Activated CD8-positive, alpha-beta memory T cell treated with anti-CD3 and anti-CD28 coated beads, Interleukin-2, amount 50 U/mL, for 48 hours (primary cell): ENCODE measurements at places on chromosomes 5 and 9.

- DNase-seq, result no peak
Observed at GRCh38 chr5:77280036-77280435, 69.6 kb downstream of the PDE8B start.

- DNase-seq, result no peak
Observed at GRCh38 chr5:107538331-107538730, 132.4 kb downstream of the EFNA5 start.

DNA sequence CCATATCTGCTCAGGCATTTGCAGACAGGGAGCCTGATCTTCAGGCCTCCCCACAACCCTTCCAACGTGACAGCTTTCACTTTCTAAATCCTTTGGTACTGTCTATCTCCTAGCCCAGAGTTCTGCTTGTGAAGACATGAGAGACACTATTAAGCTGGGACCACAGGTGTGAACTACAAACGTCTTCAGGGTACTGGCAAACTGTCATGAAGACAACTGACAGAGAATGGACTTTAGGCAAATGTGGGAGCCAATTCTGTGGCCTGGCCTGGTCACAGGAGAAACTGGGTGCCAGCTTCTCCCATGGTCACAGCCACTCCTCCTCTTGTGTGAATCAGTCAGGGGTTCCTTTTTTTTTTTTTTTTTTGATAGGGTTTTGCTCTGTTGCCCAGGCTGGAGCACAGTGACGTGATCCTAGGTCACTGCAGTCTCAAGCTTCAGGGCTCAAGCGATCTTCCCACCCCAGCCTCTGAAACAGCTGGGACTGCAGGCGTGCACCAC is 10.4 kb downstream of the TRIM14 start:
- no peak for DNase-seq

DNA sequence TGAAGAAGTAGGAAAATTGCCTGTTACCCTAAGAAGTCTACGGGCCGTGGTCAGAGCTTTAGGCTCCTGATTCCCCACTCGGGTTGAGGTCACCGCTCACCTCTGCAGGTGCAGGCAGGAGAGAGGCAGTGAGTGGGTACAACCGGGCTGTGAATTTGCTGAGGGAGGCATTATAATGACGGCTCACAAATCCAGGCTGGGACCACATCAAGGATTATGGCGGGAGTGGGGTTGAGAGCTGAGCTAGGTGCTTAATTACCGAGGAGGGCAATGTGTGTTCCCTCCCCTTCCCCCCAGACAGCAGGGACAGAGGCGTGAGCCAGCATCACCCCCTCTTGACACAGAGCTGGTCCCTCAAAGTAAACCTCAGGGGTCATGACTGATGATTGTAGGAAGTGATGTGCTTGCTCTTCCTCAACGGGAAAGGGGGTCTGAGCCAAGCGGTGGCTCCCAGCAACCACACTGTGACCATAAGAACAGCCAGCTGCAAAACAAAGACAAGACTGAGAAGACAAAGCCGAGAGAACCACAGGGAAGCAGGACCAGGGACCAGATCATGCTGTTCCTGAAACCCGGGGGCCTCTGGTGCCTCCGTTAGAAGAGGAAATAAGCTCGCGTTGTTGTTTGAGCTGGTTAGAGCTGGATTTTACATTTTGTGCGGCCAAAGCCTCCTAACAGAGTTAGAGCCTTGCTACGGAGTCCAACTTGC is 77.7 kb downstream of the OLFM1 start:
- no peak for DNase-seq

- DNase-seq, result no peak
Observed at GRCh38 chr5:148968311-148968710, 94.6 kb downstream of the SH3TC2 start.

DNA sequence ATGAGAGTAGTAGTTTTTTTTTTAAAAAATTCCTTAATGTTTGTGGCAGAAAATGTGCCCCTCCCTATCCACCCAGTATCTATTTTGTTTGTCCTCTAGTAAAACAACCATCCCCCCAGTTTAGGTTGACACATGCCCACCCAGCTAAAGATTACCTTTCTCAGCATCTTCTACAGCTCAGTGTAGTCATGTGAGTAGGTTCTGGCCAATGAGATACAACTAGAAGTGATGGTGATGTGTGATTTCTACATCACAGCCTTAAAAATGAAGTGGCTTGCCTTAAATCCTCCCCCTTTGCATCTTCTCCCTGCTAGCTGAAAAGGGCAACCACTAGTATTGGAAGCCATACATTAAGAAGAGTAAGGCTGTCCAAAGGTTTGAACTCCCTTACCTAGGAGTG is 14.9 kb downstream of the CHD1 start:
- no peak for DNase-seq

DNA sequence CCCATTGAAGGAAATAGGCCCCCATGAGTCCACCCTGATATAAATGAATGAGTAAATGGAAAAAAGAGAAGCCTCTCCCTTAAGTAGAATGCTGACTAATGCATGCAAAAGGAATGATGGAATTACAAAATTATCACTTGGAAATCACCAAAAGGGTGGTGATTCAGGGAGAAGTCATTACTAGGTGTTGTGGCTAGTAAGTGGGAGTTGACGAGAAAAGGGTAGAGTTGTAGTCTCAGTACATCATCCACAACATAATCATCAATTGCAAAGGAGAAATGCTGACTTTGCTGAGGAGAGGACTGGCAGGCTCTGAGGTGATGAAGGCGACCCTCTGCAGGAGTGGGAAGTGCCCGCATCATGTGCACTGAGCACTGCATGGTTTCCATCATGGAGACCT is 201.5 kb upstream of the S1PR3 start:
- DNase-seq, result no peak

DNA sequence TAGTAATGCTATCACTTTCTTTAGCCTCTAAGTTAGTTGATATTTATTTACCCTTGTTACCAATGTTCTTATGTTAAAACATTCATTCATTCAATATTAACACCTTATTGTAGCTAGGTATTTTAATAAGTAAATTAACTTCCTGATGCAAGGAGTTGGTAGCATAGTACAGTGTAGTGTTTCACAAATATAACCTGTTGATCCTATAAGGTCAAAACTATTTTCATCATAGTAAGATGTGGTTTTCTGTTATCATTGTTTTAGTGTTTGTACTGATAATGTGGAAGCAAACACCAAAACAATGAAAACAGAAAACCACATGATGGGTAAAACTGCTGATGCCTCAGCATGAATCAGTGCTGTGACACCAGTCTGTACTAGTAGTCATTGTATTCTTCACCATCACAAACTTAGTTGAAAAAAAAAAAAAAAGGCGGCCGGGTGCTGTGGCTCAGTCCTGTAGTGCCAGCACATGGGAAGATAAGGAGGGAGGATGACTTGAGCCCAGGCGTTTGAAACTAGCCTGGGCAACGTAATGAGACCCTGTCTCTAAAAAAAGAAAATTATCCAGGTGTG is 36.5 kb downstream of the ZCCHC7 start:
- no peak for DNase-seq

DNA sequence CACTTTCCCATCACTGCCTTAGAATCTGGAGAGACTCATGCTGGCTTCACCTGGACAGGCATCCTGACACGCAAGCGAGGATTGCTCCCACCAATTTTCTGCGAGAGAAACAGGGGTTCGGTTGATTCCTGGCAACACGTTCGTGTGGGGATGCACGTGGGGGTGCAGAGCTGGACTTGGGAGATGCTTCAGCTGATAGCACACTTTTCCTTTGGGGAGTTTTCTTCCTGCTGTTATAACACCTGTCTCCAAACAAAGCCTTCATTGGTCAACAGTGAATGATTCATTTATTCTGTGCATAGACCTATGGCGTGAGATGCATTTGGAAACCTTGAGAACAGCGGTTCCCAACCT is 50.0 kb downstream of the ROPN1L start:
- no peak for DNase-seq

DNA sequence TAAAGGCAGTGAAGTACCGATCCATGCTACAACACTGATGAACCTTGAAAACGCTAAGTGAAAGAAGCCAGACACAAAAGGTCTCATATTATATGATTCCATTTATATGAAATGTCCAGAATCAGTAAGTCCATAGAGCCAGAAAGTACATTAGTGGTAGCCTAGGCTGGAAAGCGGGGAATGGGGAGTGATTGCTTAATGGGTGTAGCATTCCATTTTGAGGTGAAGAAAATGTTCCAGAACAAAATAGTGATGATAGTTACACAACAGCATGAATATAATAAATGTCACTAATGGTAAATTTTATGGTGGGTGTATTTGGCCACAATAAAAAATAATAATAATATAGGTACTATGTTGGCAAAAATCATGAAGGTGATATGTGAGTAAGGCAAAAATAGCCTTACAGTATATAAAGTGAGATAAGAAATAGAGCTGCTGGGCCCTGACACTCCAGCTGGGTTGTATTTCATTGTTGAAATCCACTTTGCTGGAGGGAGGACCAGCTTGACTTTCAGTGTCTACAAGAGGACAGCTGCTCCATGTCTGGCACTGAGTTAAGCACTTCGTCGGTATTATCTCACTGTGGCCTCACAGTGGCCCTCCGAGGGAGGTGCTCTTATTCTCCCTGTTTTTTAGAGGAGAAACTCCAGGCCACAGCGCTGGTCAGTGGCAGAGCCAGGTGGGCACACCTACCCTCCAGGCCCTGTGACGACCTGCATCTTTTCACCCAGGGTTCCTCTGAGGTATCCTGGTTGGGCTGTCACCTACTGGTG is 22.4 kb upstream of the ANGPTL2 start:
- peak; percentile 25 for DNase-seq

GRCh38 chr5:91632871-91633270 is 249.8 kb upstream of the ARRDC3 start:
- no peak for DNase-seq

GRCh38 chr9:137321726-137322361 is 19.8 kb upstream of the NRARP start:
- no peak for DNase-seq

DNA sequence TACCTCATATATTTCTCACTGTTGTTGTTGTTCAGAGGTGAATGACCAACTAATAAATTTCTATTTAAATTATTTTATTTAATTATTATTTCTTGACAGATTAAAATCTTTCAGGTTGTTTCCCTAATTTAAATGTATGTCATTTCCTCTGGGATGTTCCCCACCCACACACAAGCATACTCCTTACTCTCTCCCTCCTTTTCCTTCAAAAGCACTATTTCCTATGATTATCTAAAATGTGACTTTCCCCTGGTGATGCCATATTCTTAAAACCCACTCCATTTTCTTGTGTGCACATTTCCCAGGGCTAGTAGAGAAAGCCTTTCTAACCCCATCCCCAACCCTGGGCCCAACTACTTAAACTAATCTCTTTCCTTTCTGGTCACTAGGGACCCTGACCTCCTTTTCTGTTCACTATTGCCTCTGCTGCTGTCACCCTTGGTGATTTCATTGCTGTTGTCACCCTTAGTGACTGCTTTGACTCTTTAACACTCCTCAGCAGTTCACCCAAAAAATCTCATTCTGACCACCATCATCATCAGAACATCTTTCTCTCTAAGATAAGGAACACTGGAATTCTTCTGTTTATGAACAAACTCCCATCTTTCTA is 16.8 kb downstream of the IL33 start:
- no peak for DNase-seq

DNA sequence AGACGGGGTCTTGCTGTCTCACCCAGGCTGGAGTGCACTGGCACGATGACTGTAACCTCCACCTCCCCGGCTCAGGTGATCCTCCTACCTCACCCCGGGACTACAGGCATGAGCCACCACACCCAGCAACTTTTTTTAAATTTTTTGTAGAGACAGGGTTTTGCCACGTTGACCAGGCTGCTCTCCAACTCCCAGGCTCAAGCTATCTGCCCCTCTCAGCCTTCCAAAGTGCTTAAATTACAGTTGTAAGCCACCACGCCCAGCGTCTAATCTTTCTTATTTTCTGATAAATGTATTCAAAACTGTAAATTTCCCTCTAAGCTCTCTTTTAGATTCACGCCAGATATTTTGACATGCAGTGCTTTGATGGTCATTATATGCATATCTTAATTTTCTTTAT is 10.3 kb downstream of the FRRS1L start:
- no peak for DNase-seq

GRCh38 chr5:103598997-103599566 is 36.5 kb upstream of the NUDT12 start:
- DNase-seq, result no peak

GRCh38 chr9:85522459-85523092 is 219.2 kb downstream of the AGTPBP1 start:
- peak; percentile 69 for DNase-seq

GRCh38 chr5:96745844-96746531 is 61.8 kb downstream of the ERAP1 start:
- no peak for DNase-seq

DNA sequence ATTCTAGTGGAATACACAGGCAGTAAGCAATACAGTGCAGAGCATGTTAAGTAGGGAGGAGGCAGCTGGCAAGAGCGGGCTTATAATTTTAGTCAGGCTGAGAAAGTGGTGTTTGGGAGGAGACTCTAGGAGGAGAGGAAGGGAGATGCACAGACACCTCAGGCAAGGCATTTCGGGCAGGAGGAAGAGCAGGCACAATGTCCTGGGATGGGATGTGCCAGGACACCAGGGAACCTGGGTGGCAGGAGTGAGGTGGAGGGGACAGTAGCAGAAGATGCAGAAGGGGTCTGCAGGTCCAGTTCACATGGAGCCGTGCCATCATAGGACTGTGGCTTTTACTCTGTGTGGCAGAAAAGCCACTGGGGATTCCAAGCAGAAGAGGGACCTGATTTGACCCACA is 143.7 kb upstream of the FSTL4 start:
- no peak for DNase-seq

DNA sequence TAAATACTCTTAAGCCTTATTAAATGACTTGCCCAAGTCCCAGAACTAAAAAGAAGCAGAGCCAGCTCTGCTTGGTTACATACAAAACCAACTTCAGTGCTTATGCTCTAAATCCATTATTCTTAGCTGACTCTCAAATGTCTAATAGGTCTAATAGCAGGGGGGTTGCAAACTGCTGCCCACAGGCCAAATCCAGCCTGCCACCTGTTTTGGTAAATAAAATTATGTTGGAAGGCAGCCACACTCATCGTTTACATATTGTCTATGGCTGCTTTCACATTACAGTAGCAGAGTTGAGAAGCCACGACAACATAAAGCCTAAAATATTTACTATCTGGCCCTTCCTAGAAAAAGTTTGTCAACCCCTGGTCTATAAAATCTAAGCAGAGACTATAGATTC is 69.0 kb downstream of the KLHL3 start:
- DNase-seq, result no peak
